Colonic mucosa (tissue), 4 donors: ENCODE measurements at places on chromosomes 5 and 9. TPM values are rescaled to one million over a fixed set of nuclear protein-coding genes. Genes with fewer than 3 reads are reported as not detected.

The HTR1A gene
- total RNA-seq: not detected

The MYMK gene
- not detected for total RNA-seq

The SPINK7 gene
- not detected for total RNA-seq

- no peak for DNase-seq
These were observed 32.2 kb downstream of the PCDH1 start for GRCh38 chr5:141846031-141846430.

- no peak for DNase-seq
These were observed 85.9 kb downstream of the CACNA1B start for GRCh38 chr9:137963525-137963924.

- no peak for DNase-seq
These were observed 153.7 kb downstream of the TLE1 start for GRCh38 chr9:81535542-81536241.

DNA sequence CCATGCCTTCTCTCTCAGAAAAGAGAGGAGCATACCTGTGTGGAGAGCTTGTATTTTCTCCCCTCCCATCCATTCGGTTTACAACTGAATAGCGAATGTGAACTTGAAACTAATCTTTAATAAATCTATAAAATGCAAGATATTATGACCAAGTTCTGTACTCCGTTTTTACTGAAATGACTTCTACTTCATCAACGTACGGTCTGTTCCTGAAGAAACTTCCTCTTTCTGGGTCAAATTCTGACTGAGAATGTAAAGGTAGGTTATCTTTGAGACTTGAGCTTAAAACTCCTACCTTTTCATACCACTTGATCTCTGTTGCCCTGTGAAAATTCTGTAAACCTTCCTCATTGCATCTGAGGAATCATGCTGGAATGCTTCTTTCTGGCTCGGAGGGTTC lies 4.2 kb upstream of the CTNNAL1 start:
- no peak for DNase-seq

DNA sequence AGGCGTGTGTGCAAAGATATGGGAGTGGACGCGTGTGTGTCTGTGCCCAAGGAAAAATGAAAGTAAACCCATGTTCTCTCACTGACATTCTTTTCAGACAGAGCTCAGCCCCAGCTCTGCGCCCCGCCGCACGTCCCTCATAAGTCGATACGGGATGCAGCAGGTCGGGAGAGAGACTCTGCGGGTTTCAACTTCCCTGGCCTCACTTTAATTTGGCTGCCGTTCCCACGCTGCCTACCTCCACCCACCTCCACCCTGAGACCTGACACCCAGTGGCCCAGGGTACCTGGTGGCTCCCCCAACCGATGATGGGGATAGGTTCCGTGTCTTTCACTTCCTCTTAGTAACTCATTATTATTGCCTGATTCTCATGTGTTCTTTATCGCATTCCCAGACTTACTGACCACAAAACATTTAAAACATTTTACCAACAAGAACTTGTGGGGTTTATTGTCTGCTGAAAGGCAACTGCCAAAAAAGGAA lies 19.4 kb downstream of the LHX2 start:
- DNase-seq: no peak

- DNase-seq: no peak
These were observed 624.2 kb downstream of the KCTD16 start for GRCh38 chr5:144794922-144795321.

DNA sequence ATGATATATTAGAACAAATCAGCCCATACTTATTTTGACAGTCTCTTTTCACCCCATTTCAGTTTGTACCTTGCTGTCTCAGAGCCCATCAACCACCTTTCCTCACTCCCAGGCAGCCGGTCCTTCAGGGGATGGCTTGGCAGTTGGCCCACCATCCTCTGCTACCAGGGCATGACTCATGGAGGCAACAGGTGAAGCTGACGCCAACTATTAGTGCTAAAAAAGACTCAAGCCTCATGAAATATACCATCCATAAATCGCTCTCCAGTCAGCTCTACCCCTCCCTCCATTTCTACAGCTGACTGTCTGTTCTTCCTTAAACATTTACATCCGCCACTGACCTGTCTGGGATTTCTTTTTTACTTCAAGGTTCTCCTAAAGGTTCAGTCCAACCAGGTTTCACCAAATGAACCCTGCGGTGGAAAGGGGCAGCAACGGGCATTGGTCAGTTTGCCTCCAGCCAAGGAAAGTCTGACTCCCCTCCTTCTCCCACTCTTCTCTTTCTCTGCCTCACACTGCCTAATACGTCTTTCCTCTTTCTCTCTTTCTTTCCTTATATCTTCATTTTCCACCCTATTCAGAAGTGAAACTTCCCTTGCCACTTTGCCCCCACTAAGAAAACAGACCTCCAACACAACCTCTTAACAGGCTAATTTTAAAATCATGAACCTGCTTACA lies 439.1 kb downstream of the RAB3C start:
- no peak for DNase-seq

DNA sequence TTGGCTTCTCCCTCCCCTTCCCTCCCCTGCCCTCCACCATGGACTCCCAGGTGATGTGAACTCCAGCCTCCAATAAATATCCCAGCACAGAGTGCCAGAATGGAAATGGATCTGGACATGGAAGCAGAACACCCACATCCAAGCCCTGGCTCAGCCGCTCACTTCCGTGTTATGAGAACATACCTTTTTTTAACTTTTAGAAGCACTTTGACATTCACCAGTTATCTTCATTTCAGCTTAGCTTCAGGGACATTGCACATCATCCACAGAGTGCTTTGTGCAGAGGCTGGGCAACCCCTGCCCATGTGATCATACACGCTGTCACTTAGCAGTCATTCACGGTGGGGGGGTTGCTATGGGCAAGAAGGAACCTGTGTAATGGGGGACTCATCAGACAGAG lies 9.1 kb downstream of the AFAP1L1 start:
- no peak for DNase-seq

- no peak for DNase-seq
These were observed 30.1 kb downstream of the GALNT10 start for GRCh38 chr5:154220625-154221024.

GRCh38 chr5:5658889-5659465 lies 236.5 kb downstream of the ICE1 start:
- no peak for DNase-seq
